Neural crest cell (in vitro differentiated cells): ENCODE measurements at places on chromosomes 5 and 9.

GRCh38 chr5:13218518-13218917 is 726.0 kb downstream of the DNAH5 start:
- no peak for DNase-seq

GRCh38 chr5:79795764-79796398 is 106.2 kb downstream of the CMYA5 start:
- DNase-seq: no peak

- DNase-seq: no peak
Measured at GRCh38 chr5:145362266-145362665, 472.9 kb downstream of the PRELID2 start.

DNA sequence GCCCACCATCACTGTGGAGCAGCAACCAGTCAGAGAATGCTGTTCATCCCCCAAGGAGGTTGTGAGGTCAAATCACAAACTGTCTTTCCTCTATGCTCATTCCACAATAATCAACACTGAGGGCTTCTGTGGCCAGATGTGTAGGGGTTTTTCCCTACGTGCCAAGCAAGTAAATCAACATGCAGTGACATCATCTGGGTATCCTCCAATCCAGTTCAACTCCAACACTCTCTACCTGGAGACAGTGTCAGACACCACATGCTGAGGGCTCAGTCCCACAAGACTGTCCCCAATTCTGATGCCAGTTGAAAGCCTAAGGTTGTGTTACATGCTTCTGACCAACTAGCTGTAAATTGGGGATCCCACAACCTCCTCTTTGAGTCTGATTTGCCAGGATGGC is 57.3 kb upstream of the DMRT1 start:
- no peak for DNase-seq

DNA sequence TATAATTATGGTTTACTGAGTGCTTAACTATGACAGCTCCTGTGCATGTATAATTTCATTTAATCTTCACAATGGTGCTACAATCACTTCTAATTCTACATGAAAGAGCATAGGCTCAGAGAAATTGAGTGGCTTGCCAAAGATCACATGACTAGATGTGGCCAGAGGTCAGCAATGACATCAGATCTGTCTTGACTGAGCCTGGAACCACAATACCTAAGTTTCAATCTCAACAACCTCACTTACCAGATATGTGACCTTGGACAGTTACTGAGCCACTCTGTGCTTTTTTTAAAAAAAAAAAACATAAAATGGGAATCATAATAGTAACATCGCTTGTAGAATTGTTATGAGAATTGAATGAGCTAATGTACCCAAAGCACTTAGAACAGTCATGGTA is 130.7 kb downstream of the TRIM32 start:
- no peak for DNase-seq

DNA sequence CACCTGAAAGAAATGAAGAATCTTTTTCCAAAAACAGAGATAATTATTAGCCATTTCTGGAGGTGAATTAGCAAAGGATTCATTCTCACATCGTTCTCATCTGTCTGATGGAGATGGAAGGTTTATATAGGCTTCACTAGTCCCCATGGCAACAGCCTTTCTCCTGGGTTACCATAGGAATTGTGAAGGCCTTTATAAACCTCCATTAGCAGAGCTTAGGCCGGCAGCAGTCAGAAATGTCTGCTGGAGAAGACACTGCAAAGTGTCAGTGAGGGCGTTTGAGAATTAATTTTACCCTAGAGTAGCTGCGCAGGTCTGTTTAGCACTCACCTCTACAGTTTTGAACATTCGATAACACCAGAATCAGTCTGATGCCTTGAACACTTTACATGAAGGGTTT is 290.4 kb upstream of the NR4A3 start:
- DNase-seq: peak; percentile 5

DNA sequence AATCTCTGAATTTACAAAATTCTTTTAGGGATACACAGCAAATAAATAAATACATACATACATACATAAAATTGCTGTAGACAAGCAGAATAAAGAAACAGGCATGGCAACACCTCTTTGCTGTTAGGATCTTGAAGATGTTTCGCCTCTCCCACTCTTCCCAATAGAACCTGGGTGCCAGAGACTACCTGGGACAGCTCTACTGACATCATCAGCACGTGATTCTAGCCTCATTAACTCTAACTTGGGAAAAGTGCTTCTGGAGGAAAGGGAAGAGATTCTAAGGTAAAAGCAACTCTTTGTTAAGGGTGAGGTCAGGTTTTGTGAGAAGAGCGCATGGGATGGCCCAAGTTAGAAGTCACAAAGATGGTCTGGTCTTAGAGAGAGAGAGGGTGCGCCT is 339.1 kb downstream of the RFX3 start:
- no peak for DNase-seq

DNA sequence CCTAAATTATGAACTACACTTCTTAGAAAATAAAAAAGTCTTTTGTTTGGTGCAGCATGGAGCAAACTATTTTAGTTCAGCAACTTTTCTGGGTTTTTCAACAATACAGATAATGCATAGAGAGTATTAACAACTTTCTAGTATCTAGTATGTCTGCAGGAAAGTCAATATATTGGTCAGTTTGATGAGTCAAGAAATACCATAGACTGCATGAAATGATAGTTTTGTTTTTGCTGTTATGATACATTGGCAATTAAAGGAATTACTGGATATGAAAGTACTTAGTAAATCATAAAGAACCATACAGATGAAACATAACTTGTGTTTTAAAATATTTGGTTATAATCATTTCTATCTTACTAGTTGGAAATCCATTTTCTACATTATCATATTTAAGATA is 173.5 kb downstream of the GIN1 start:
- no peak for DNase-seq

DNA sequence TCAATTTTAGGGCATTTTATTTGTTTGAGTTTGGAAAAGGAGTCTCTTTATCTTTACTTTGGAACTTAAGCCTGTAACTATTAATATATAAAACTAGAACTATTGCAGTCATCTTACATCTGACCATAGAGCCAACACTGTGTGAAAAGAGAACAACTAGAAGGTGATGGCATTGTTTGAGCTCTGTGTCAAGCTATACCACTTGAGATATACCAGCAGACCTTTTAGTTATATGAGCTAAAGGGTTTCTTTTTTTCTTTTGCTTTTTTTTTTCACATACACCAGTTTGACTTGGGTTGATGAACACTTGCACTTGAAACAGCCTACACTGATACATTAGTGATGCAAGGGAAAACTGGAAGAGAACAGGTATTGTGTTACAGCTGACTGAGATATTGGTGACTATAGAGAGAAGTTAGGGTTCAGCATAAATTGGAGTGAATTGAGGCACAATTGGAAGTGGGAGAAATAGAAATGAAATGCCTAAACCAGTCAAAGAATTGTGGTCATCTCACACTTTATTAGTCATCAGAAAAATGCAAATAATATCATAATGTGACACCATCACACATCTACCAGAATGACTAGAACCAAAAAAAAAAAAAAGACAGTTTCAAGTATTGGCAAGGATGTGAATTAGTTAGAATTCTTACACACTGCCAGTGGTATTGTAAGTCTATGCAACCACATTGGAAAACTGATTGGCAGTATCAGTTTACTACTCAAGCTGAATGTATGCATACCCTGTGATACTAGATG is 60.9 kb downstream of the ADRB2 start:
- no peak for DNase-seq

DNA sequence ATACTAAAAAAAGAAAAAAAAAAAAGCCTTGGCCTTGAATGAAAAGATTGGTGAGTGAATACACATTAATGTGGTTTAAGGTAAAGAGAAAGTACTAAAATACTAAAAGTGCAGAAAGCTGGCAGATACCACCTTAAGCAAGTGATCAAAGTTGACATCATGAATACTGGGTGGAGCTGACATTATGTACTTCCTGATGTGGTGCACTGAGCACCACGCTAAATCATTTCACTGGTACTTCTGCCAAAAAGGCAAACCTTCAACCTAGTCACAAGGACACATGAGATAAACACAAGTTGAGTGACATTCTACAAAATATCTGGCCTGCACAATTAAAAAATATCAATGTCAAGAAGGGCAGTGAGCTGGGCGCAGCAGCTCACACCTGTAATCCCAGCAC is 33.8 kb upstream of the PANK3 start:
- DNase-seq: no peak

DNA sequence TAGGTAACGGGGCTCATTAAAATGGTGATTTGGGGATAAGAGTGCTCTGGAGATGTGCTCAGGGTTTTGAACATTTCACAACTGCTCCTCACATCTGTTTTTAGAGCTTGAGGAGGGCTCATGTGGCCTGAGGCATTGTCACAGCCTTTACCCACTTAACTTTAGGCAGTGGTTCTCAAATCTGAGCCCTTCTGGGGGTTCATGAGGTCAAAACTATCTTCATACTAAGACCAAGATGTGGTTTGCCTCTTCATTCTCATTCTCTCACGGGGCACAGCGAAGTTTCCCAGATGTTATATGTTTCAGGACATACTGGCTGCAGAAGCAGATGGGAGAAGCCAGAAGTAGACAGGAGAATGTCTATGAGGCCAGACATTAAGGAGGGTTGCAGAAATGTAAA is 38.4 kb downstream of the STXBP1 start:
- DNase-seq: no peak

DNA sequence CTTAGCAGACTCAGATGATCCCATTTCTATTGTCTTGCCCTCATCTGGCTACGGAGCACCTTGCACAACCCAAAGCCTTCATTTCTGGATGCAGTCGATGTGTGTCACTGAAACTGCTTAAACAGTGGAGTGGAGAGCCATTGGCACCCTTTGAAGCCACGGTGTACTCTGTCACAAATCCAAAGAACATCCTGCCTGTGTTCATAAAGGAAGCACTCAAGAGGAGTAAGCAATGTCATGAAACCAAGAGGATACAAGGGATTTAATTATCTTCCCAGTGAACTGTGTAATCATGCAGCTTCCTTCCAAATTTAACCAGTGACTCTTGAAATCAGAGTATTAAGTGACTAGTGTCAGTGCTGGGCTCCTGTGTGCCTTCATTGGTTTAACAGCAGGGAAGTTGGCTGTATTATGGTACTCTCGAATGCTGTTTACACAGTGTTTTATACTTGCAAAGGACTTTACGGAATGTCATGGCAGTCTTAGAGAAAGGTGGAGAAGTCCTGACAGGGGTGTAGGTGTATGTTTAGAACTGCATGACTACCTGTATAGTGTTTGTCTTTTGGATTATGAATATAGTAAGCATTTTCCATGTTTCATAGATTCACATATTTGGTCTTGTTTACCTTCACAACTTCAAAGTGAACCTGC is 41.9 kb downstream of the CD180 start:
- no peak for DNase-seq
